ENCODE measurements at places on chromosomes 5 and 9.

DNA sequence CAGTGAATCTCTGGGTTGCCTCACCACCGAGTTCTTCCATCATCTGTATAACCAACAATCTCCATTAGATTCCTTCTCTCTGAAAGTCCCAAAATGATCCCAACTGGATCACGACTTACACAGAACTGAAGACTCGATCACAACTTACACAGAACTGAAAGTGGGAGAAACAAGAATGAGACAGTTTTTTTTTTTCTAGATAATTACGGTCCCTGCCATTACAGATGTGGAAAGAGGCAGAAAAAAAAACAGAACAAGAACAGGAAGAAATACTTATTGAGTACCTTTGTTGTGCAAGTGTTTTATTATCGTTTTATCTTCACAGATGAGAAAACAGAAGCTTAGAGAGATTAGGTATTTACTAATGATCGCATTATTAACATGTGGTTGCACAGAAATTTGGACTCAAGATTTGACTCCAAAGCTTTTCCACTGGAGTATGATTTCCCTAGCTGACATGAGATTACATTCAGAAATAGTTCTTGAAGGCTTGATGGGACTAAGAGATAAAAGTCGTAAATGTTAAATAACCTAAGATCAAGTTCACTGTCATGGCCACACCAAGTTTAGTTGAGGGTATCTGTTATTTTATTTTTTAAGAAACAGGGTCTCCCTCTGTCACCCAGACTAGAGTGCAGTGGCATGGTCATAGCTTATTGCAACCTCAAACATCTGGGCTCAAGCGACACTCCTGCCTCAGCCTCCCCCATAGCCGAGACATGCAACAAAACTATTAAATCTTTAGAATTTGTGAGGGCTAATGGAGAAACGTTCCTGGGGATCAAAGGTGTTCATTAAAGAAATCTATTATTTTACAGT is 8.9 kb downstream of the PLK2 start:
- no peak for DNase-seq

GRCh38 chr5:55894135-55894534 is 43.0 kb downstream of the IL31RA start:
- DNase-seq = no peak

DNA sequence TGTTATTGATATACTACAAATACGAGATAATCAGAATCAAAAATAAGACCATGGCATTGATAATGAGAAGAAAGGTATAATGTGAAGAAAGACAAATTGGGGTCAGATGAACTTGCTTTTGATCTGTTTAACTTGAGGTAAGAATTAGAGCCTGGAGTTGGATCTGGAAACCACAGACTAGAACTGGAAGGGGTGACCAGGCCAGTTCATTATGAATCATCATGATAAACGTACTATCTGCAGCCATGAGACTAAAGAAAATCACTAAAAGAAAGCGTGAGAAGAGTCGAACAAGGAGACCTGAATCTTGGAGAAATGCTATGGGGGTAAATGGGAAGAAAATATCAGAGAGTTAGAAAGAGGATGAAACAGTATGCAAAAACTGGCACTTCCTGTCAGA is 967.5 kb downstream of the NR2F1-AS1 start:
- no peak for DNase-seq

GRCh38 chr5:172715931-172716682 is 54.9 kb downstream of the DUSP1 start:
- DNase-seq = no peak

DNA sequence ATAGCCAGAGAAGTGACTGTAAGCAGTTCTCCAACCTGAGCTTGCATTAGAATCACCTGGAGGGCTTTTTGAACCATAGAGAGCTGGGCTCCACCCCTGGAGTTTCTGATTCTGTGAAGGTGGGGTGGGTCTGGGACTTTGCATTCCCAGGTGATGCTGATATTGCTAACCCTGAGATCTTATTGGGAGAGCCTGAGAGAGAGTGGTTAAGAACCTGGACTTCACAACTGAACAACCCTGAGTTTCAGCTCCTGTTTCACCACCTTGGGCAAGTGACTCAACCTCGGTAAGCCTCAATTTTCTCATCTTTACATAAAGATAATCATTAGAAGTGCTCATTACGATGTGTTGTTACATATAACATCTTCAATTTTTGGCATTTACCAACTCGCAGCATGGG is 498.6 kb downstream of the EBF1 start:
- no peak for DNase-seq

DNA sequence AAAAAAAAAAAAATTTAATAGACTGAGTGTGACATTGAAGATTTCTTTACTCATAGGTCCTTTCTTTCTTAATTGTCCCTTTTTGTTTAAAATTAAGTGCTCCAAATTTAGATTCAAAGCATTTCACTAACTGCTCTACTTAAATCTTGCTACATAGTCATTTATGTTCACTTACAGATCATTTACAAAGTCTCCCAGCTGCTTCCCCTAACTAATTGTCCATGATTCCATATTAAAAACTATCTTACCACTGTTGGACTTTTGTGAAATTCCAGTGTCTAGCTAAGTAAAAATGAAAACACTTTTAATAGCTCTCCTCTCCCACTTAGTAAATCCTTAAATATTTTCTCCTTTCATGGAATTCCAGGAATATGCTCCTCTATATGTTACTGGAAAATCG is 850.5 kb downstream of the NR2F1-AS1 start:
- DNase-seq = no peak

DNA sequence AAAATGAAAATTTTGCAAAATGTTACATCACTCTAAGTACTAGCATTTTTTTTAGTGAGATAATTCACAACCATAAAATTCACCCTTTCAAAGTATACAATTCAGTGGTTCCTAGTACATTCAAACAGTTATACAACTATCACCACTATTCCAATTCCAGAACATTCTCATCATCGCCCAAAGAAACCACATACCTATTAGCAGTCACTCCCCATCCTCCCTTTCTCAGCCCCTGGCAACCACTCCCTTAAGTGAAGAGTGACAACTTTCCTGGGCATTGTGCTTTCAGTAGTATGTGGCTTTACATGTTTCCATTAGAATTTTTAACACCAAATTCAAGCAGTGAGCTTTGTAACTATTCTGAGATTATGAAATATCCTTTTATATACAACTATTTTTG is 81.4 kb downstream of the RASEF start:
- no peak for DNase-seq

- DNase-seq = no peak
Observed at GRCh38 chr9:115292584-115293279, 174.8 kb upstream of the TNC start.

DNA sequence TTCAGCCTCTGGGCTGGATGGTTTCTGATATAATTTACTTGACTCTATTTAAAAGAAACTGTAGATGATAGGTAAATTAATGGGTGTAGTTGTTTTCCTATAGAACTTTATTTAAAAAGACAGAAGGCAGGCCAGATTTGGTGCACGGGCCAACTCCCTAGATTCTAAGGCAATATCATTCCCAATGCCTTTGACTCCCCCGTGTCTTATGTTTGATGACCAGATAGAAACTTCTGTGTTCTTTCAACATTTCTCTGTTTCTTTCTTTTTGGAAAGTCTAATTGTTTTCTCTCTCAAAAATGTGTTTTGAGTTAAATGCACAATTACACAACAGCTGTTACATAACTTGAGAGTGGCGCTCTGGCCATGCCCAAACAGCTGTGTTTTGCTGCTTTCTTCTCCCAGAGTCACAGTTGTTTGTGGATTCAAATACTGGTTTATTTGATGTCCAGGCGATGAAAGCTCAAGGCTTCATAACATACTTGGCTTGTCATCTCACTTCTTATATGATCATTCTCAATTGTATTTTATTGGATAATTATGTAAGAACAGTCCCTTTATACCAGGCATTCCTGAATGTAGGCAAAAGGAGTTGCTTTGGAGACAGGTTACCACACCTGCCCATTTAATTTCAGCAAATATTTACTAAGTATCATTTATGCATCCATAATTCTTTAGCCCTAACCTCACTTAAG is 1.7 kb upstream of the ALDH1A1 start:
- no peak for DNase-seq

DNA sequence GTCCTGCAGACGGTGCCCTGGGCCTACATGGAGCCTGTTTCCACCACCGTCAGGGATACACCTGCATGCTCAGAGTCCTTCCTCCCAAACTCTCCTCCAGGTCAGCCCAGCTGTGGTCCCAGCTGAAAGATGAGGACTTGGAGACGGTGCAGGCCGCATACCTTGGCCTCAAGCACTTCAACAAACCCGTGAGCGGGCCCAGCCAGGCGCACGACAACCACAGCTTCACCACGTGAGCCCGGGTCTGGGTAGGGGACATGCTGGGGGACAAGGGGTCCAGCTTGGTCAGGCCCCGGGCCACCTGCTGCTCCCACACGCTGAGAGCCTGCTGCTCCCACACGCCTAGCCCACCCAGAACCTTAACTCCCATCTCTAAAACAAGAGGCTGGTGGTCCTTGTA is 16.6 kb upstream of the CARD19 start:
- no peak for DNase-seq

DNA sequence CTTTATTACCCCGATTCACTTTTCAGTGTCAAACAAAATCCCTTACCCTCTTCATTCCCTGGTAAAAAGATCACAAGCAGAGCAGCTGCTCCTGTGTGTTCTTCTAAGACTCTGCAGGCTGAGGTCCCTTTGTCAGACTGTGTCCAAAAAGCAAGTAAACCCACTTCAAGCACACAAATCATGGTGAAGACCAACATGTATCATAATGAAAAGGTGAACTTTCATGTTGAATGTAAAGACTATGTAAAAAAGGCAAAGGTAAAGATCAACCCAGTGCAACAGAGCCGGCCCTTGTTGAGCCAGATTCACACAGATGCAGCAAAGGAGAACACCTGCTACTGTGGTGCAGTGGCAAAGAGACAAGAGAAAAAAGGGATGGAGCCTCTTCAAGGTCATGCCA is 34.5 kb downstream of the CREBRF start:
- no peak for DNase-seq

- no peak for DNase-seq
Observed at GRCh38 chr5:145975361-145976066, 39.1 kb downstream of the SH3RF2 start.

GRCh38 chr5:109868737-109869136 is 179.0 kb downstream of the MAN2A1 start:
- no peak for DNase-seq

DNA sequence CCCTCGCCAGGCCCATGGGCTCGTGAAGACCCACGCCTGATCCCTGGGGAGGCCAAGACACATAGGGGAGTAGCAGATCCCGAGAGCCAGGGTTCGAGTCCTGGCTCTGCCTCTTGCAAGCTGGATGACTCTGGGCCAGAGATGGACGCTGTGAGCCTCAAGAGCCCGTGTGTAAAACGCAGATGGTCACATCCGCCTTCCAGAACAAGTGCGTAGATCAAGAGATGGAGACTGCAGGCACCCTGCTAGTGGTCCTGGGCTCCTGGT is 8.2 kb downstream of the ST6GALNAC4 start:
- DNase-seq = no peak

- DNase-seq = no peak
Observed at GRCh38 chr9:133605446-133605845, 3.7 kb downstream of the FAM163B start.

DNA sequence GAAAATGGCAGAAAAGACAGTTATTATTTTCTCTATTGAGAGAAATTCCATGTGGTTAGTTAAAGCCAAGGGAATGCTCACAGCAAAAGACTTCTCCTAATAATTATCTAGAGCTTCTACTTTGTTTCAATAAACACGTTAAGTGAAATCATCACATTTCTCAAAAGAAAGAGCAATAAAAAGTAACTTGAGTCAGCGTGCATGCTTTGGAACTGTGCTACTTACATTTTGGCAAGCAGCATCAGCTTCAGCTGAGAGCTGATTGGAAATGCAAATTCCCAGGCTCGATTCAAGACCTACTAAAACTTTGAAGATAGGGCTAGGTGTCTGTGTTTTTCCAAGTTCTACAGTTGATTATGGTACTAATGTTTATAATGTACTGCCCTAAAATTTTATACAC is 132.1 kb downstream of the CDH18 start:
- DNase-seq = no peak

- no peak for DNase-seq
Observed at GRCh38 chr9:124733964-124734740, 37.0 kb downstream of the NR6A1 start.

DNA sequence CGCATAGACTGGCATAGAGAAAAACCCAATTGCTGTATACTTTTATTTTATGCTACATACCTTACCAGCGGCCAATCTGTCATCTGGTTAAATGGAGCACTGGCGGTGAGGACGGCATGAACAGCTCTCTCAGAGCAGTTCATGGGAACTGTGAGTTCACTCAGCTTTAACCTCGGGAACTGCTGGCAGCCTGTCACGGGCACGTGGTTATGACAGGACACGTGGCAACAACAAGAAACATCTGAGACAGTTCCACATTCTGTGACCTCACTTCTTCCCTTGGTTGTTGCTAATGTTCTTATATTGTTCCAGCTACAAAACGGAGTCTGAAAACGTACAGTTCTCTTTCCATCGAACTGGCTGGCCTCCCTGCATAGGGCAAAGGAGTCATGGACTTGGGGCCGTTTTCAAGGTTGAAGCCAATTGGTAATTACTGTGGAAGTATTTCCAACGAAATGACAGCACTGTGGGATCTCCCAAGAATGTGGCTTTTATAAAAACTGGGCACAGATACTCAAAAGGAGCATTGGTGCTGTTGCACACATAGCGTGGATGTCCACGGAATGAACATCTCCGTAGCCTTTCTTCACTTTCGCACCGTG is 246.3 kb upstream of the DAP start:
- DNase-seq = no peak
